ENCODE measurements at places on chromosomes 3 and 15.

GRCh38 chr3:192155194-192155593 lies 572.1 kb downstream of the FGF12 start:
- DNase-seq = no peak

DNA sequence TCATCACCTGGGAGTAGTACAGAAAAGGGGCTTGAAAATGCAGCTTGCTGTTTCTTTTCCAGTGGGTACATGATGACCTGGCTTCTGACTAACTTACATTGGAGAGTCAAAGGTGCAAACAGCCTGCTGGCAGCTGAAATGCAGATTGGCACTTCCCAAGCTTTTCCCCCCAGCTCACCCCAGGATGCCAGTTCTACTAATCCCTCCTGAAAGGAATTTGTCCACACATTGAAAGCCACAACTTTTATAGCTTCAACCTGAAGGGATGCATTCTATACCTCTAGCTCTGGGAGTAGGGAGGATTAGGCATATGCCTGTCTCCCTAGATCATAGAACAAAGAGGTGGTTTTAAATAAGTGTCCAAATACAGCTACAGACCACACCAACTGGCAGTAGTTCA lies 281.7 kb downstream of the EFHB start:
- DNase-seq = no peak

- peak; percentile 10 for DNase-seq
Observed at GRCh38 chr15:87752250-87752951, 504.1 kb downstream of the NTRK3 start.

GRCh38 chr3:191324936-191325335 lies 4.3 kb upstream of the CCDC50 start:
- DNase-seq = no peak

- DNase-seq = no peak
Observed at GRCh38 chr3:73143401-73143800, 81.9 kb downstream of the EBLN2 start.

GRCh38 chr3:173793963-173794362 lies 396.4 kb downstream of the NLGN1 start:
- no peak for DNase-seq

DNA sequence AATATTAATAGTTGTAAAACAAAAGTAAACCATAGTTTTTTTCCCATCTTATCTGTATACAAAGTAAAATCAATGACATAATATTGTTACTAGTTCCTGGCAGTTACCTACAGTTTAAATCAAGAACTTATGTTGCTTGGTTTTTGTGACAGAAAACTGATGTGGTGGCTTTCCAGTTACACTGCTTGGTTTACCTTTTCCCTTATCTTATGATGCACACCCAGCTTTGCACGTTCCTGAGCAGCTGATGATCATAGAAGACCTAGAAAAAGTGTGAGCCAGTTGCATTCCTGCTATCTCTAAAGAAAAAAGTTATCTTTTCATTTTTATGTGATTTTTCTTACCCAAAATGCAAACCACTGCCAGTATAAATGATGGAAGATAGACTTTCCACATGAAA lies 36.4 kb upstream of the LAMP3 start:
- DNase-seq = no peak

DNA sequence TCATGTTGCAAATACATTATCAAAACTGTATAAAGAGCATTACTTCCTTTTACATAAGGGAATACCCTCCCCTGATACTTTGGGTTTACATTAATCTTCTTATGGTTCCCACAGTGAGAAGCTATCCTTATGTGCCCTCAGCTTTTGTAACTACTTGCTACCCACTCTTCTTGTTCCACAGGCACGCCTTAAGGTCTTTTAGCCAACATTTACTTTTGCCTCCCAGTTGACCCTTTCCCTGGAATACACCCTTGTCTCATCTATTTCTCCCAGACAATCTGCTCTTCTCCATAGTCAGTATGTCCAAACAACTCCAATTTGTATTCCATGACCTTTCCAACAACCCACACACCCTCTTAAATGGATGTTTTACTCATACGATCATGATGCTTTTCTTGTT lies 116.8 kb upstream of the COL8A1 start:
- DNase-seq = no peak

DNA sequence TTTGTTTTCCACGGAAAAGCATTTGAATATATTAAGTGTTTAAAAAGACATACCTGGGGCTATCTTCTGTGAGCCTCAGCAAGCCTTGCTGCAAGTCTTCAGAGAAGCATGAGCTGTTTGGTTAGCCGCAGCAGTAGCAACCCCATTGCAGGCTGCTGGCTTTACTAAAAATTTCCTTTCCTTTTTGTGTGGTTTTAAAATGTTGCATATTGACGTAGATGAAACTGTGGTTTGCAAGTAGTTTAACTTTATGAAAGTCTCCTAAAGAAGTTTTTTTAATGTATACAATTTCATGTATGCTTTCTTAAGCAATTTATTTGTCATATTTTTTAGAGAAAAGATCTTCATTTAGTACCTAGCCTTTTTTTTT lies at the start of gene GPR171:
GPR171 (minus strand) TSS at position 166 of the 370 bp plus-strand sequence. CDS start 3,830 bp downstream, outside the sequence.
- no peak for DNase-seq

- DNase-seq = no peak
Observed at GRCh38 chr3:140920029-140920428, 21.6 kb upstream of the SLC25A36 start.

- no peak for DNase-seq
Observed at GRCh38 chr3:196985298-196985697, 16.7 kb upstream of the PIGZ start.

GRCh38 chr15:81000624-81001151 lies at the start of gene TLNRD1:
Gene TLNRD1, plus strand, starts transcription at chr15:81000923. Its CDS starts 1,349 bp downstream, at chr15:81002272.
- DNase-seq = peak; percentile 82

GRCh38 chr3:146035366-146035765 lies 125.6 kb downstream of the PLOD2 start:
- no peak for DNase-seq

- DNase-seq = no peak
Observed at GRCh38 chr15:63839722-63840121, 6.0 kb upstream of the HERC1 start.

DNA sequence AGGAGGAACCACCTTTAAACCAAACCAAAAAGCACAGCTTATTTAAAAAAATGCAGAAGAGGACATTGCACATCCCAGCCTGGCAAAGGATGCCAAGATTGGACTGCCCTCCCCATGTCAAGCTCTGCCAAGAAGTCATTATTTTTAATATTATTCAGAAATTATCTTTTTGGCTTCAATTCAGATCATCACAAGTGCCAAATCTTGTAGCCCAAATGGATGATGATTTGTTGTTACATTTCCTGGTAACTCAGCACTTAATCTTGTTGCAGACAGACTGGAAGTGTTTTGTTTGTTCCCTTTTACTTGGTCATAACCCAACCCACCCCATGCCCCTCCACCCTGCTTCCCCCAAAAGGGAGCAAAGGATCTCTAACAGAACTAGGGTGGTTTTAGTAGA lies 28.1 kb upstream of the LXN start:
- DNase-seq = no peak

DNA sequence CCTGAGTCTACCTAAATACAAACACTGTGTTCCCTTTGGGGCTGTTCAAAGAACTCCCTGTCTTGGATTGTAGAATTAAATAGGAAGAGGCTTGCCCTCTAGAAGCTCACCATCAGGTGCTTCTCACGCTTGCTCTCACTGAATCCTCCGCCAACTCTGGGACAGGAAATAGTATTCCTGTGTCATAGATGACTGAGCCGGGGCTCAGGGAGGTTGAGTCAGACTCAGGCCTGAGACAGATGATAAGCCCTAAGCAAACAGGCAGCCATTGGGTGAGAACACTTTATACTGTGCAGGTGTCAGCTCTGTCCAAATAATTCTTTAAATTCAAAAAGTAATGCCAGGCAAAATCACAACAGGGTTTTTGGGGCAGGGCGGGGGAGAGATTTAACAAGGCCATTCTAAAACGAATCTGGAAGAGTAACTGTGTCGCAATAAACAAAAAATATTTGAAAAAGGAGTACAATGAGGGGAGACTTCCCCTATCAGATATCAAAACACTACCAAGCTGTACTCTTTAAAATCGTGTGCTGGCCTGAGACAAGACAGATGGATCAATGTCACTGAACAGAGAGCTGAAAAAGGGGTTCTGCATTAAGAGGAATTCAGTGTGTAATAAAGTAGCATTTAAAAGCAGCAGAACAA lies 59.0 kb downstream of the EPHB3 start:
- DNase-seq = peak; percentile 78

DNA sequence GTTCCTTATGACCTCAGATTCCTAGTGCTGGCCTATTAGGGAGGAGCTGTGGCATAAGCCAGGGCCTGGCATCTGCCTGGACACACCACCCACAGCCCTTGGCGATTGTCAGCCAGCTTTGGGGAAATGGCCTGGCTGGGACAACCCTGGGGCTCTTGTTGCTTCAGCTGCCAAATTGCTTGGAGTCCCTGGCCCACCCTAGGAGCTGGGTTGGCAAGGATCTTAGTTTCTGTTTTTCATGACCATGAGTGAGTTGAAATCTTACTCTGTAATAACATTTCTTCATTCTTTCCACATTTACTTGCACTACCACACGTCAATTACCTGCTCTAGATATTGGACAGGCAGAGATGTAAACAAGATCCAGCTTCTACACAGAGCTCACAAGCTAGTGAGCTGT lies 1.9 kb upstream of the MYZAP start:
- DNase-seq = no peak

GRCh38 chr3:100759159-100759558 lies 49.9 kb downstream of the TFG start:
- no peak for DNase-seq

DNA sequence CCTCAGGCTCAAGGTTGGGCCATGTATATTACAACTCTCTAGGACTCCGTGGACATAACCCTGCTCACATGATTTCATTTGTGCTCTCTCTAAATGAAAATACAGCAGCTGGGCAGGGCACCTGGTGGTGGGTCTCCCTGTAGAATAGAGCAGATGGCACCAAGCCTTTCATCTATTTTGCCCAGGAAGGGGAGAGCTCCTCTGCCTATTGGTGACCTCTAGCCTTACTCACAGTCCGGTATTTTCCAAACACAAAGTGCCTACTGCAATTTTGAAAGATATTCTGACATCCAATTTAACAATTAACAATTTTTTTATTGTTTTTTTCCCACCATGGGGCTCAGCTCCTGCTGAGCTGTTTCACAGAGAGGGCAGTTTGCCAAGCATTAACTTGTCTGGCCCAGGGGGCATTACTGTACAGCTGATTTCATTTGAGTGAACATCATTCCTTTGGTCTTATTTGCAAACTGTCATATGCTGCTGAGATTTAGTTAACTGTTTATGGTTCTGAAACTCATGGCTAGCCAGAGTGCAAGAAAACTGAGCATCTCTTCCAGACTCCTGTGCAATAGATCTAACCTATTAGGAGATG lies 474.0 kb downstream of the EPHB1 start:
- DNase-seq = no peak

- no peak for DNase-seq
Observed at GRCh38 chr15:26716069-26716468, 56.8 kb downstream of the GABRB3 start.

GRCh38 chr3:53137835-53138446 lies 7.7 kb upstream of the RFT1 start:
- no peak for DNase-seq

GRCh38 chr3:4375911-4376310 lies 72.7 kb downstream of the SETMAR start:
- DNase-seq = no peak

GRCh38 chr3:39601241-39601640 lies 133.8 kb downstream of the MOBP start:
- DNase-seq = no peak

GRCh38 chr15:23003736-23004135 lies 23.6 kb upstream of the CYFIP1 start:
- no peak for DNase-seq

DNA sequence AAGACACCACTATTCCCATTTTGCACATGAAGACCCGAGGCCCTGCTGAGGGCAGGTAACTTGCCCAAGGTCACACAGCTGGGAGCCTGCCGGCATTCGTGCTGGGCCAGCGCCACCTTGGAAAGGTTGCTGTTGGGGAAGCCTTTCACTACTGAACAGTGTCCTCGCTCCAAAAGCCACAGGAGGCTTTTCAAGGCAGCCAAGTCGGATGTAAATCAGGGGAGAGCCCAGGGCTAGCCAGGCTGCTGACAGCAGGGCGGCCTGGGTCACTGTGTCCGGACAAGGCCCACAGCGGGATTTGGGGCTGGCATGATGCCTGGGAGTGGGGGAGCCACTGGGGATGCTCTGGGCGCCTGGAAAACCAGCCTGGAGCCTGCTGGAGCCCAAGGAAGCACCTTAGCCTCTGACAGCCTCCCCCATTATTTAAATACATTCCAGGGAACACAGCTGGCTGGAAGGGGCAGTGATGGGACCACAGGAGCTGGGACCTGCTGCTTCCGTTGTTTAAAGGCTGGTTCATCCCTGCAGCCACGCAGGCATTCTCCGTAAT lies 10.5 kb downstream of the SLC6A6 start:
- DNase-seq = no peak

DNA sequence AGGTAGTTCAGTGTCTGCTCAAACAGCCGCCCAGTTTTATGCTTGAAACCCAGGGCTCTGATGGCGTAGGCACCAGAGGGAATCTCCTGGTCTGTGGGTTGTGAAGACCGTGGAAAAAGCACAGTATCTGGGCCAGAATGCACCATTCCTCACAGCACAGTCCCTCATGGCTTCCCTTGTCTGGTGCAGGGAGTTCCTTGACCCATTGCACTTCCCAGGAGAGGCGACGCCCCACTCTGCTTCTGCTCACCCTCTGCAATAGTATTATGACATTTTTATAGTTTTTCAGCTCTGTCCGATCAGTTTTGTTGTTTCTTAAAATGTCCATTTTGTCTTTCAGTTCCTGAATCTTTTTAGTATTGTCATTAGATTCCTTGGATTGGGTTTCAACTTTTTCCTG lies 343.5 kb downstream of the EDEM1 start:
- DNase-seq = no peak

DNA sequence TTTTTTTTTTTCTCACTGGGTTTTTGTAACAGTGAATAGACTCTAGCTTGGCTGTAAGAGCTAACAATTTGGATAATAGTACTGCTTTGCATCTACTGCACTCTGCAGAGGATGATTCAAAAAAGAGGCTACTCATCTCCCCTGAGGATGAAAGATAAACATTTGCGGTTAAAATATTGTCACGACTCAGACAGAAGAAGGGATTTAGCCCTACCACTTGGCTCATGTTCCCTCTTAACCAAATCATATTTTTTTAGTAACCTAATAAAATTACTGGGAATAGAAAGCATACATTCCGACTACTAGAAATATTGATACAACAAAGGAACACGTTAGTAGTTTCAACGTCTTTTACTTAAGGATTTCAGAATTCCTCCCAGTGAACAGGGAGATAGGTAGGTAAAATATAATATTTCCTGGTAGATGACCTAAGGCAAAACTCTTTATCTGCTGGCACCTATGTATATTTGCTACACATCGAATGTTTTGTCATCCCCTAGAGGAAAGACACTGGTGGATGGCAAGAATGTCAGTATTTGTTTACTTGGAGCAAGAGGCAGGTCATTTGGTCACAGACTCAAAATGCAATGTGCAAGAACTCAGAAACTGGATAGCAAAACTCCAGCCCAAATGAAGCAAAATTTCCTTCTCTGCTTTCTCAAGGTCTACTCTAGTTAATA lies 110.8 kb downstream of the GREM1 start:
- no peak for DNase-seq

- DNase-seq = peak; percentile 80
Observed at GRCh38 chr3:178352326-178353005, 183.8 kb upstream of the KCNMB2 start.
